Left lobe of liver (tissue), 2 donors: ENCODE measurements at places on chromosomes 5 and 9.

- DNase-seq, result no peak
Measured at GRCh38 chr9:114186605-114187289, 31.4 kb downstream of the COL27A1 start.

DNA sequence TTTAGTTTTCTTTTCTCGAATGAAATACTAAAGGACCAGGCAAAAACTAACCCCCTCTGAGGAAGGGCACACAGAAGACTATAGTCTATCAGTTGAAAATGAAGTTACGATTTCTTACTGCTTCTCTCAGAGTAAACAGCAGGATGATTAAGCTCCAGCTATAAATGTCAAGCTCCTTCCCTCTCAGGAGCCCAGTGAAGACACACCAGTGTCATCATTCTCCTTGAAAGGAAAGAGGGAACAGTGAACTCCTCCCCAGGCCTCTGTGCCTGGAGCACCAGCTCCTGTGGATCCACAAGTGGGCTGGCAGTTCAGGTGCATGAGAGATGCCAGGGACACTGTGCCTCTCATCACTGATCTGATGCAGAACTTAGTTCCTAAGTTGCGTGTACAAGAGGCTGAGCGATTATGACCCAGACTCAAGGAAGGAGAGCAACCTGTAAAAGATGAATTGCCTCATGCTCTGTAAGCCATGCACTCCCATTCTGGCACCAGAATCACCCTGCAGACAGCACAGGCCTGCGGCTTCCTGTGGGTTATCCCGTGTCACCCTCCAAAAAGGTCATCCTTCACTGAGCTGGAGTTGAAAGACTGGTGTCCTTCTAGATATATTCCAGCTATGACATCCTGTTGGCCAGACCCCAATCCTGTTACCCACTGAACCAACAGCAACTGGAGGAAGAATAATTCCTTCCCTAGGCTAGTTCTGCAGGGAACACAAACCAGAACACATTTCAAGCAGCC, 394.0 kb downstream of the SEMA5A start:
- DNase-seq, result no peak

- DNase-seq, result no peak
Measured at GRCh38 chr9:1005043-1005667, 28.7 kb downstream of the DMRT3 start.

DNA sequence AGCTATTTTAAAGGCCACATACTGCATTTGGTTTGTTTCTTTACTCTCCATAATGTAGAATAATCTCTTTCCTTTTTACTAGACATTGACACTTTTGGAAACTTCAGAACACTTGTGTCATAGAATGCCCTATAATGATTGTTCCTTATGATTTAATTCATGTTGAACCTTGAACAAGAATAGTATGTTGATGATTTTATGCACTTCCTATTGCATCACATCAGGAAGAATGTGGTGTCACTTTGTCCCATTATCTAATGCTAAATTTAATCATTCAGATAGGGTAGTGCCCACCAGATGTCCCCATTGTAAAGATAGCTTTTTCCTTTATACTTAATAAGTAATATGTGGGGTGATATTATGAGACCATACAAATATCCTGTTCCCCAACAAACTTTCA, 19.4 kb upstream of the DEPDC1B start:
- DNase-seq, result no peak
